ENCODE measurements at places on chromosomes 16 and 17. TPM values are rescaled to one million over a fixed set of nuclear protein-coding genes. Genes with fewer than 3 reads are reported as not detected.

DNA sequence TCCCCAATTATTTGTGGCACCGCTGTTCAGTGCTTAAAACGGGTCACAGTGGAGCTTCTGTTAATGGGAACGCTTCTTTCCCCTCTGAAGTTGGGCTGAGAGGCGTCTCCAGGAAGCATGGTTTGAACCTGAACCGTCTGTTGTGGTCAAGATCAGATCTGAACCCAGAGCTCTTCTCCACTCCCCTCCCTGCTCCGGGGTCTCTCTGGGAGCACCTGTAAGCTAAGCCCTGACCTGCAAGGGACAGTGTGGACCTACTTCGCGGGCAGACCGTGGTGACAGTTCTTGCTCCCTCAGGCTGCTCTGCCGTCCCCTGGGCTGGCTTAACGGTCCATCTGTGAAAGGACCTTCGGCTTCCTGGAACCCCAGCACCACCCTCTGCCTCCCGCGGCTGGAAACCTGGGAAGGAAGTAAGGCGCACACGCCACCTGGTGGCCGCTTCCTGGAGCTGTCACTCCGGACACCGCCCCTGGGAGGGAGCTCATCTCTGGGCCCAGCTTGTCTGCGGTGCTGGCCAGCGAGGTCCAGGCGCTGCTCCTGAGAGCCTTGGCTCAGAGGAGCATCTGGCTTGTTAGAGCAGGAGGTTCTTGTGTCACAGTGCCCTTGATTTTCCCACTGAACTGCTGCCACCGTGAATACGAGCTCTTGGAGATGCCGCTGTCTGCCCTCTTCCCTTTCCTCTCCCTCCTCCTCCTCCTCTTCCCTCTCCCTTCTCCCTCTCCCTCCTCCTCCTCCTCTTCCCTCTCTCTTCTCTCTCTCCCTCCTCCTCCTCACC, 518.5 kb upstream of the EEF2KMT start:
- H3K27me3 ChIP-seq, result peaks cover 51% of the 10 kb centered on the region
- no peak overlapping the region for H3K27ac ChIP-seq
- no peaks in the 10 kb centered on the region for H3K4me1 ChIP-seq

CEP295NL gene
- total RNA-seq, result 2.3 TPM

GRCh38 chr16:1109648-1110047, 13.6 kb upstream of the C1QTNF8 start:
- peaks cover 31% of the 10 kb centered on the region for H3K27me3 ChIP-seq
- no peaks in the 10 kb centered on the region for H3K36me3 ChIP-seq
- H3K4me3 ChIP-seq, result no peak overlapping the region

DNA sequence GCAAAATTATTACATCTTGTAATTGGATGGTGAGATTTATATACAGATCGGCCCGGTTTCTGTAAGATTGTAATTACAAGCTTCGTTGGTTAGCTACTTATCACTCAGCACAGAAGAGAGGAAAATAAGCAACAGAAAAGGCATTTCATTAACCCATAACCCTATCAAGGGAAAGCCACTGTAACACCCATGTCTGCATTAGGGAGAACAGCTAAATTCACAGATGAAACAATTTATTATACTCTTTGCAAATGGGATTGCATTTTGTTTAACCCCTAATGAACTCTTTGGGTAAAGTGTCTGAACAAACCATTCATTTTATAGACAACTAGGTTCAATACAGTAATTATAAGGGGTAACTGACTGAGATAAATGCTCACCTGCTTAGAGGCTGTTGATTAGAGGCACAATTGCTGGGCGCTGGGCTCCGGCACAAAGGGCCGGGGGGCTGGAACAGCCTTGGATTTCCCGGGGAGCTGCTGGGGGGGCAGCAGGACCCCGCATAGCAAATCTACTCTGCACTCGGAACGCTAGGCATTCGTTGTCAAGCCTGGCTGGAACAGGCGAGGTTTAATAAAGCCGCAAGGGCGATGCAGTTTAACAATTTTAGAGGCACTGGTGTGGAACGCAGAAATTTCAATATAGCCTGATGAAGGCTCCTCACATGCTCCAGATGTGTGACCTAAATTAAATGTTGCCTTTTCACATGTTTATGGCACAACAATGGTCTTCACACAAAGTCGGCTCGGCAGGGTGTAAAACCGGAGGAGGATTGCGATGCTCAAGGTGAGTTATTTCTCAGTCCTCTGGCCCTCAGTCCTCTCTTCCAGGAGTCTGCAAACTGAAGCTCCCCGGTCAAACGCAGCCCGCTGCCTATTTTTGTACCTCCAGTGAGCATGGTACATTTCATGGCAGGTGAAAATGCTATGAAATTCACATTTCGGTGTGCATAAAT, 134.0 kb upstream of the IRX6 start:
- peaks cover 22% of the 10 kb centered on the region for H3K27me3 ChIP-seq
- H3K4me3 ChIP-seq, result no peak overlapping the region
- no peaks in the 10 kb centered on the region for H3K36me3 ChIP-seq
- no peak for DNase-seq

GRCh38 chr17:37610971-37611370, 1.8 kb upstream of the SYNRG start:
- no peaks in the 10 kb centered on the region for H3K27me3 ChIP-seq
- DNase-seq, result no peak
- H3K27ac ChIP-seq, result peak overlapping the region; percentile 75
- H3K4me1 ChIP-seq, result peaks cover 12% of the 10 kb centered on the region

GRCh38 chr17:71201639-71202038, 919.2 kb upstream of the SOX9 start:
- H3K27ac ChIP-seq, result no peak overlapping the region
- peaks cover 9% of the 10 kb centered on the region for H3K4me1 ChIP-seq
- no peaks in the 10 kb centered on the region for H3K36me3 ChIP-seq
- H3K4me3 ChIP-seq, result no peak overlapping the region
- peaks cover 32% of the 10 kb centered on the region for H3K27me3 ChIP-seq

DNA sequence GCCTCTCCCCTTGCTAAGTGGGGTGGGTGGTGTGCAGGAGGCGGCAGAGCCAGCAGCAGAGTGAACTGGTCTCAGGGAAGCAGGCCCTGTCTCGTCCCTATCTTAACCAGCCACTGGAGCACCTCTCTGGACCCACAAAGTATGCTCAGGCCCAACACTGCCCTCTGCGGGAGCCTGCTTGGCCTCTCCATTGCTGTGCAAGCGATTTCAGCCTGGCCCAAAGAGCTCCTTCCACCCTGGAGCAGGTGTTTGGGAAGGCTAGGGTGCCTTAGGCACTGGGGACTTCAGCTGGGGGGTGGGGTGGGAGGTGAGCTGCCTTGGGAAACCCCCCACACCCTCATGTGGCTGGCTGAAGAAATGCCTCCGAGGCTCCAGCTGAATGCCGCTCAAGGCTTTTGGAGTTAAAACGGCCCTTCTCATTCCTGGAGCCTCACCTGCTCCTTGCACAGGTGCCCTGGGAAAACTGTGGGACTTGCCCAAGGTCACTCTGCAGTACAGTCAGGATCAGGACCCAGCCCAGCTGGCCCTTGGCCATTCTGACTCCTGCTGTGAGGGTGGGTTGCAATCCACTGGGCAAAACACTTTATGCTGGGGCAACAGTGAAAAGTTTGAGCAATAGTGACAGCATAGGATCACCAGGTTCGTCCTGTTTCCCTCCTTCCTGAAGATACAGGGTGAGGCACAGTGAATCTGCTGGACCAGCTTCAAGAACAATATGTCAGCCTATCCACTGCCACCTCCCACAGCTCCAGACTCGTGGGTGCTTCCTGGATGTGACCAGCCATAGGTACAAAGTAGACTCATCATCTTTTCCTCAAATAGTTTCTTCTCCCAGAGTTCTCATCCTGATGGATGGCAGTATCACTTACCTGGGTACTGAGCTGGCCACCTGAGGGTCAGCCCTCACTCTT, 5.9 kb upstream of the UBE2O start:
- H3K4me1 ChIP-seq, result no peaks in the 10 kb centered on the region
- DNase-seq, result no peak
- no peaks in the 10 kb centered on the region for H3K36me3 ChIP-seq
- H3K4me3 ChIP-seq, result no peak overlapping the region

DNA sequence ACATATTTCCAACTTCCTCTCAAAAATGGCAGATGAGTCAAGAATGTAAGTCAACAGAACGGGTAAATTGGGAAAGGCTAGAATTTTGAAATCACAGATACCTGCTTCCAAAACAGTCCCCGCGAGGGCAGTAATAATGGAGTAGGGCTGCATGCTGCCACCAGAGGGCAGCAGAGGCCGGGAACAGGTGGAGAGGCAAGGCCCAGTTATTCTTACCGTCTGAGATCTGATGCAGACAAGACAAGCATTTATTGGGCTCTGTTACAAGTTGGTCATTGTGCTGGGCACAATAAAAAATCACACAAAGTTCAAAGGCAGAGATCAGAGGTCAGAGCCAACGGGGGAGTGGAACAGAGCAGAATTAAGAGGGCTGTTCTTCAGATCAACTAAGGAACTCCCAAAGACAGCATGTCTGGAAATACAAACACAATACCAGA, 8.8 kb upstream of the MLKL start:
- peak; percentile 74 for DNase-seq
- H3K4me1 ChIP-seq, result no peaks in the 10 kb centered on the region
- no peaks in the 10 kb centered on the region for H3K36me3 ChIP-seq
- peaks cover 5% of the 10 kb centered on the region for H3K27me3 ChIP-seq

- H3K27ac ChIP-seq, result no peak overlapping the region
- no peaks in the 10 kb centered on the region for H3K27me3 ChIP-seq
- H3K4me1 ChIP-seq, result peaks cover 1% of the 10 kb centered on the region
- DNase-seq, result no peak
- peaks cover 2% of the 10 kb centered on the region for H3K36me3 ChIP-seq
Measured at GRCh38 chr16:88699180-88699579, 7.0 kb downstream of the RNF166 start.

INCA1 gene
- 2.8 TPM for total RNA-seq

DNA sequence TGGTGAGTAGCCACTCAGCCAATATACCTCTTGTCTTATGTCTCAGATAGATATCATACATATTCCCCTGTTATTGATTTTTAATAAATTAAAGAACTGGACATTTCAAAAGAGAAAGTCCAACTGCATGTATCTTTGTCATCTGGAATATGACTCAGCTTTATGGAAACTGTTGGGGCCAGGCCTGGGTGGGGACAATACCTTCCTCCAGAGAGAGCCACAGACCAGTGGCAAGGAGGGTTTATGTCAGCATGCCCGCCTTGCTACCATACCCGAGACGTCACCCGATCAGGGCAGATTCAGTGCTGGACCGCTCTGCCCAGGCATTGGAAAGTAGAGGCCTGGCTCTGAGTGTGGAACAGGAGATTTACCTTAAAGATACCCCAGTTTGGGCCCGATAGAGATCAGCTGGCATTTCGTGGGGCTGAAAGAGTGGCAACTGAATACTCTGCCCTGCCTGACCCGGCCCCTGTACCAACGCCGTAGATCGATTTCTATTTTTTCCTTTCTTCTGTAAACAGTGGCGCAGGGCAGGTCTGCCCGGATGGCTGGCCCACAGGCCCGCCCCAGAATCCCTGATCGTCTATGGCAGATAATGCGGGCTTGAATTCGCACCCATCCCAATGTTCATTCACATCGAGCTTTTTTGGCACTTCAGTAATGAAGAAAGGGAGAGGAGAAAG, 158.6 kb downstream of the SALL1 start:
- DNase-seq, result no peak
- H3K27me3 ChIP-seq, result peaks cover 26% of the 10 kb centered on the region
- no peak overlapping the region for H3K4me3 ChIP-seq
- peaks cover 3% of the 10 kb centered on the region for H3K4me1 ChIP-seq
- no peak overlapping the region for H3K27ac ChIP-seq
